ENCODE measurements at places on chromosomes 2 and 18.

- no peak for DNase-seq
- no peaks in the 10 kb centered on the region for H3K27me3 ChIP-seq
- no peak overlapping the region for H3K27ac ChIP-seq
- no peaks in the 10 kb centered on the region for H3K4me1 ChIP-seq
These were observed 430.6 kb upstream of the VRK2 start for GRCh38 chr2:57615855-57616556.

GRCh38 chr2:11481789-11482472, 16.0 kb upstream of the E2F6 start:
- no peak overlapping the region for H3K27ac ChIP-seq
- H3K36me3 ChIP-seq: no peaks in the 10 kb centered on the region
- H3K27me3 ChIP-seq: no peaks in the 10 kb centered on the region
- peak overlapping the region; percentile 100 for H3K4me3 ChIP-seq

DNA sequence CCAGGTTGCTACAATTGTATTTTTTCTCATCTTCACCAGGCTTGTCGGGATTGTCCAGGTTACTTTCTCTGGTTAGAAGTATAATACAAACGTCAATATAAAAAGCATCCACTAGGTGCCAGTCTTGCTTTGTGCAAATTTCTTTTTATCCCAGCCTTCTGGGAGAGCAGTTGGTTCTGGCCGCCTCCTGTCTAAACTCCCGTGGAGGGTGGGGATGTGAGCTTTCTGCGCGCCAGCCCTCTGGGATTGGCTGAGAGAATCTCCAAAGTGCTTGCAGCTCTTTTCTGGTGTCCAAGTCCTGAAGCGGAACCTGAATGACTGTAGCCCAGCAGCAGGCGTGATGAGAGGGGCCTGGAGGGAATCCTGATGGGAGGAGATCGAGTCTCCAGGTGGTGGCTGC, 22.4 kb upstream of the TOGARAM2 start:
- no peaks in the 10 kb centered on the region for H3K27me3 ChIP-seq
- H3K4me1 ChIP-seq: peaks cover 6% of the 10 kb centered on the region
- DNase-seq: peak; percentile 69
- H3K27ac ChIP-seq: no peak overlapping the region
- H3K4me3 ChIP-seq: peak overlapping the region; percentile 27

GRCh38 chr2:128367601-128368359, 49.1 kb upstream of the HS6ST1 start:
- no peaks in the 10 kb centered on the region for H3K36me3 ChIP-seq
- no peak for DNase-seq
- no peak overlapping the region for H3K4me3 ChIP-seq
- H3K27ac ChIP-seq: no peak overlapping the region
- peaks cover 35% of the 10 kb centered on the region for H3K4me1 ChIP-seq
- H3K27me3 ChIP-seq: peaks cover 4% of the 10 kb centered on the region

GRCh38 chr2:216632952-216633615, at the start of gene IGFBP2:
Gene IGFBP2 (plus strand): TSS chr2:216633420. CDS start chr2:216633524, 104 bp downstream.
- peak within 1 kb of the TSS; percentile 93 for H3K27ac ChIP-seq
- no peaks in the 10 kb centered on the region for H3K27me3 ChIP-seq
- peak; percentile 85 for DNase-seq
- H3K4me3 ChIP-seq: peak within 1 kb of the TSS; percentile 82
- H3K36me3 ChIP-seq: peaks cover 2% of the 10 kb centered on the region

GRCh38 chr2:114127372-114127771, 237.5 kb downstream of the ACTR3 start:
- H3K4me3 ChIP-seq: no peak overlapping the region
- no peak overlapping the region for H3K27ac ChIP-seq
- no peaks in the 10 kb centered on the region for H3K4me1 ChIP-seq

GRCh38 chr2:239249776-239250175, 151.0 kb downstream of the HDAC4 start:
- DNase-seq: no peak
- no peak overlapping the region for H3K4me3 ChIP-seq
- no peaks in the 10 kb centered on the region for H3K27me3 ChIP-seq
- H3K36me3 ChIP-seq: no peaks in the 10 kb centered on the region

DNA sequence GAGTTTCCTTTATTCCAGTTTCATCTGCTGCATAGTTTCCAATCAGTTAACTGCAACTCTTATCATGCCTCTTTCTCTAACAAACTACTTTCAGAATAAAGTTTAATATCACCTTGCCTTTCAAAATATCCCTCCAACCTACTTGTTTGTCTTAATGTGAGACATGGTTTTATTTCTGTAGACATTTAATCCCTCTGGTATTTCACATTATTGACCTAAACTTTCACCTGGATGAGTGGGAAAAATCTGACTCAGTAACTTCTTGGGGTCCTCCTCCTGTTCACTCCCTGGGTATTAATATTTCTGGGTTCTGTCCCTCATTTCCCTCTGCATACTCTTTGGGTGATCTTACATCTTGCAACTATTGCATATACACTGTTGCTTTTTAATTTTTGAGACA, 27.9 kb downstream of the MSH6 start:
- no peak overlapping the region for H3K27ac ChIP-seq
- no peaks in the 10 kb centered on the region for H3K4me1 ChIP-seq
- H3K36me3 ChIP-seq: peaks cover 96% of the 10 kb centered on the region
- H3K4me3 ChIP-seq: no peak overlapping the region
- no peak for DNase-seq
- H3K27me3 ChIP-seq: no peaks in the 10 kb centered on the region

- no peaks in the 10 kb centered on the region for H3K4me1 ChIP-seq
- peaks cover 13% of the 10 kb centered on the region for H3K36me3 ChIP-seq
These were observed 84.2 kb downstream of the SLC39A10 start for GRCh38 chr2:195741191-195741590.

GRCh38 chr2:40418614-40419363, 33.1 kb downstream of the SLC8A1 start:
- no peak overlapping the region for H3K4me3 ChIP-seq
- H3K27ac ChIP-seq: no peak overlapping the region
- H3K4me1 ChIP-seq: no peaks in the 10 kb centered on the region
- DNase-seq: no peak

- no peak overlapping the region for H3K27ac ChIP-seq
- DNase-seq: no peak
- H3K4me1 ChIP-seq: peaks cover 55% of the 10 kb centered on the region
- H3K4me3 ChIP-seq: peak overlapping the region; percentile 11
These were observed 137.7 kb upstream of the HAAO start for GRCh38 chr2:42930025-42930581.

- peaks cover 18% of the 10 kb centered on the region for H3K4me1 ChIP-seq
- DNase-seq: no peak
- H3K27ac ChIP-seq: no peak overlapping the region
- H3K27me3 ChIP-seq: no peaks in the 10 kb centered on the region
- H3K4me3 ChIP-seq: no peak overlapping the region
These were observed 46.3 kb downstream of the STK39 start for GRCh38 chr2:168200930-168201583.

GRCh38 chr2:126952216-126952615, 53.5 kb downstream of the TEX51 start:
- H3K4me3 ChIP-seq: no peak overlapping the region
- no peak overlapping the region for H3K27ac ChIP-seq
- DNase-seq: no peak
